ENCODE measurements at places on chromosomes 2 and 18.

DNA sequence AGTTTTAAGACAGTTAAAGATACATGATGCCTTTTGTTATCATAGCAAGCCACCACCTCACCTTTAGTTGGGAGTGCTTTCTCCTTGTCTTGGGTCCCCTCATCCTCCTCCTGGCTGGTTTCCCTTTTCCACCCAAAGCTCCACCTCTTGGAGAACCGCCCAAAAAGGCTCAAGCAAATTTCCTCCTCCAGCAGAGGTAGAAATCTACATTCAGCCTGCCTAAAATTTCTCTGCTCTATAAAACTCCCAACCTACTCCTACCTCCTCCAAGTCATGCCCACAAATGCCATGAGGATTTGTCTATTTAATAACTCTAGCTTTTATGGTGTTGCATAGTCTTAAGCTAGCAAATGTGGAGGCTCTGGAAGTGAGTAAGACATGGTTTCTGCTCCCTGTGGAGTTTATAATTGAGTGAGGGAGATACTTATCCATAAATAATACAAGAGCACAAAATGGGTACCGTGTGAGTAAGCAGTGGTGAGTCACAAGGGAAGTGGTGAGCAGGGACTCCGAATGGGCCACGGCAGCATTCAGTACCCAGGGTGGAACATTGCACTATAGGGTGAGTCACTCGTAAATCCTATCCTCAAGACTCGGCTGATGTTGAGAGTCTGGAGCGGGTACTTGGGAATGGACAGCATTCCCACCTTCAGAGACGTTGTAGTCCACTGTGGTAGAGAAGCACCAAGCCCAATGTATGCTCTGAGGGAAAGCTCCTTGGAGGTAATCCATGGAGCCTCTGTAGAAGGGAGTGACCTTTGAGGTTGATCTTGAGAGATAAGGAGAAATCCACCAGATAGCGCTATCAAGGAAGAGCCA is 146.3 kb downstream of the RTN4 start:
- DNase-seq = no peak

- no peak for DNase-seq
Observed at GRCh38 chr2:205438241-205438640, 244.1 kb upstream of the NRP2 start.

GRCh38 chr2:40394597-40394996 is 57.3 kb downstream of the SLC8A1 start:
- DNase-seq = no peak

- DNase-seq = no peak
Observed at GRCh38 chr2:199778655-199779054, 72.3 kb downstream of the FTCDNL1 start.

- DNase-seq = no peak
Observed at GRCh38 chr2:112910219-112910618, 746 bp upstream of the IL37 start.

- DNase-seq = no peak
Observed at GRCh38 chr2:231399046-231399852, 3.7 kb downstream of the B3GNT7 start.

GRCh38 chr18:56286775-56287325 is 351.5 kb downstream of the TXNL1 start:
- no peak for DNase-seq

- no peak for DNase-seq
Observed at GRCh38 chr18:80196528-80197320, 50.6 kb downstream of the PARD6G start.

GRCh38 chr2:158677542-158677941 is 117.6 kb upstream of the DAPL1 start:
- no peak for DNase-seq

- no peak for DNase-seq
Observed at GRCh38 chr2:109217362-109218086, 88.5 kb downstream of the SH3RF3 start.

DNA sequence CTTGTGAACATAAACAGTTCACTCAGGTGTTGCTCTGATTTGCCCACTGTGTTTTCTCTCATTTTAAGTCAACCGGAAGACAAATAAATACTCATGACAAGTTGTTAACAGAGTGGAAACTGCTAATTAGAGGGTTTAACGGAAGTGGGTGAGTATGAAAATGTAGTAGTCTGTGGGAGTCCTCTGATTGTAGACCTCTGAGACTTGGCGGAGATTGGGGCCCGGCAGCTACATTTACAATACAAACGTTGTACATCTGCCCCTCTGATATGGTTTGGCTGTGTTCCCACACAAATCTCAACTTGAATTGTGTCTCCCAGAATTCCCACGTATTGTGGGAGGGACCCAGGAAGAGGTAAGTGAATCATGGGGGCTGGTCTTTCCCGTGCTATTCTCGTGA is 107.3 kb upstream of the FAM98A start:
- DNase-seq = no peak

DNA sequence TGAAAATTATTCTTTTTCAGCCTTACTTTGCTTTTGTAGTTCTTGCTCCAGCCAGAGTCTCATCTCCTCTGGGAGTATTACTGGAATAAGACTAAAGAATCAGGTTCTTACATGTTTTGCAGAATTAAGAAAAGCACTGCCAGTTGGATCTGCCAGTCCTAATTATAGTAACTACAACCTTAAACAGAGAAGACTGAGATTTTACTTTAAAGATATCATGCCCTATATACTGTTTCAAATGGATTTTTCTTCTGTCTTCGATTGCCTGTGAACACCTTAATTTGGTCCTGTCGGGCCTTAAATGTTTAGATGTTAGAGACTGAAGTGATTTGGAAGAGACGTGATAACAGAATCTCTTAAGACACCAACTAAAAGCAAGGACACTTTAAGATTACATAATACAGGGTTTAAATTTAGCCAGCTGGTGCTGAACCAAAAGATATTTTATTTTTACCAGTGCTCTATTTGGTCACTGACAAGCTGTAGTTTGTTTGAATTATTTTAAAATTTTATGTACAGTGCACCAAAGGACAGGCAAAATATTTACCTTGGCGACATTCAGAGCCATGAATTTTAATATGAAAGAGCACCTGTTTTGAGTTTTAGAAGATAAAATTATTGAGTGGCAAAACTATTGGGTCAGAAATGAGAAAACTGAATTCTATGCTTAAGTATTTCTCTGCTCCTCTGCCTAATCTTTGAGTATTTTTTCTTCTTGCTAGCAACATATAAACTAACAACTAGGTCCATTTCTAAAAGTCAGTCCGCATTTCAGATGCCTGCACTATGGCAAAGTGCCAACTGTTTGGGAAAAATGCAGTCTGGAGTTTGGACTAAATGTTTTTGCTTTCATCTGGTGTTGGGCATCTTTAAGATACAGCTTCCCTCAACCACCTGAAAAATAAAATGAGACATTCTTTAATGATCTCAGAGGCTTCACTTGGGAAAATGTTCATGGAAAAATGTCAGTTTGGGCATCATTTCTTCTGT is 300.0 kb downstream of the XIRP2 start:
- no peak for DNase-seq

DNA sequence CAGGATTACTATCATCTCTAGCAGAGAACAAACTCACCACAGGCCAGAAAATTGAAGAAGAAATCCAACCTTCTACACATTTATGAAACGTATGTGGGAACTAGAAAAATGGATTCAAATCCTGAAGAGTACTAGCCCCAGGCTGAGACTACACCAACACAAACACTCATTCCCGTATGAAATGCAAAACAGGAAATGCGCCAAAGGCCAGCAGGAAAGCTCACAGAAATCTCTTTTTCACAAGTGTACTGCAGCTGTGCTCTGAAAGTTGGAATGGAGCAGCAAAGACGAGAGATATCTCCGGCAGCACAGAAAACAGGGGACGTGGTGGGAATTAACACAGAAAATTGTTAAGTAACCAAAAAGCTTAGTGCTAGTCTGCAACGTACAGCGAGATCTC is 913.5 kb downstream of the TDRD15 start:
- no peak for DNase-seq

GRCh38 chr2:218332920-218333645 is 23.6 kb upstream of the CATIP start:
- no peak for DNase-seq

DNA sequence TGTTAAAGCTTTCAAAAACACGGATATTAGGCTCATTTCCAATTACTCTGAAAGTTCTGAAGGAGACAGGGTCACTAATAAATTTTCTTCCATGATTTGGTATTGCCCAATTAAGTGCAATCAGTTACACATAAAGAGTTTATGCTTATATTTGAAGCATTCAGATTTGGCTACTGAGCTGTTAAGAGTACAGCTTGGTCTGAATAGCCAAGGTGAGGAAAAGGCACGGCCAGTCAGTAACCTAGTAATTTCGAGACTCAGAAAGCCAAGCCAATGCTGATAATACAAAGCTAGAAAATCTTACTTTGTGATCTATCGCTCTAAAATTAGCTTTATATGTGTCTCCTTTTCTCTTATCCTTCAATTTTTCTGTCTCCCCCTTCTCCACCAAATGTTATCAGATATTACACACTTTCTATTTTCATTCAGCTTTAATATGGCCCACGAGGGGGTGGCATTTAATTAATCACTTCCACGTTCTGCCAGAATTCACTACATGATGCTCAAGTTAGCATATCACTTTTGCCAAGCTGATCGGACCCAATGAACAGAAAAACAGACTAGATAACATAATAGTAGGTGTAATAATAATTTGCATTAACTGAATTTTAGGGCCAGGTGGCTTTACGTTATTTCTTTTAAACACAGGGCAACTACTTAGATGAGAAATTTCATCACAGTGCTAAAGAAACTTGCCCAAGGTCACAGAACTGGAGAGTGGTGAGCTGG is 138.4 kb downstream of the TCF4 start:
- no peak for DNase-seq

DNA sequence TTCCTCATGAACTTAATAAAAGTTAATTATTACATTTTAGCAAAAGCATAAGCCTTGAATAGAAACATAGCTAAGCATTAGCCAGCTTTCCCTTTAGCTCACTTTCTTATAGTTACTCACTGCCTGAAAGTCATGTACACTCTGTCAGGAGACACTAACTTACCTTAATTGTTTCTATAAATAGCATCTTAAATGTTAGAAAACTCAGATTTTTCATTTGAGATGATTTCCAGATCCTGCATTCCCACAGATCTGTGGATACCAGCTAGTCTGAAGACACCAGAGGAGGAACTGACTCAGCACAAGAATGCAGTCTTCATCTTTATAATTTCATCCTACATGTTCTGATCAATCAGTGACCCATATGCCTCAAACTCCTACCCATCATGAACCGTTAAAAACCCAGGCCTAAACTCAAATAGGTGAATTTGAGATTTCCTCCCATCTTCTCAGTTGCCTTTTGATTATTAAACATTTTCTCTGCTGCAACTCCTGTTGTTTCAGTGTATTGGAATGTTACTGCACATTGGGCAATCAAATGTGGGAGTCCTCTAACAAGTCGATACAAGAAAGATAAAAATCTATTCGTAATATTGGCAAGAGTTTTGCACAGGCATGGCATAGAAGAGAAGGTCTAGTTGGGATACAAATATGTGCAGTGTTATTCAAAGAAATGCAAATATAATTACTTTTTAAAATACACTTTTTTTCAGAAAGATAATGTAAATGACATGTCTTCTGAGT is 857.4 kb upstream of the CDH2 start:
- DNase-seq = no peak

GRCh38 chr18:49892148-49892924 is 79.0 kb upstream of the ACAA2 start:
- DNase-seq = no peak

GRCh38 chr2:195570329-195570728 is 86.7 kb upstream of the SLC39A10 start:
- no peak for DNase-seq

DNA sequence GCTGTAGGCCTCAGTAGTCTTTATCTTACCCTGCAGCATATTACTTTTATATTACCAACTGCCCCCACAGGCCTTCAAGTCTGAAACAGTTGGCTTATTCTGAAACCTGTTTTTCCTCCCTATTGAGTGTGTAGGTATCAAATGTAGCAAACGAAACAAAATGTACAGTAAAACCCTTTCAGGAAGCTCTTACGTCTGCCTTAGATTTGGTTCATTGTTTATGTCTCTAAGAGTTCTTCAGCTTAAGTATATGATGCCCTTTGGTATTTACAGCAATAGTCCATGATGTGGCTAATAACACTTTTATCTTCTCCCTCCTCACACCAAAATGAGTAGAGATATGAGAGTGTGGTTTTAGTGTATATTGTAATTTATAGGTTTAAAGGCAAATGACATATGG is 108.8 kb downstream of the DOCK10 start:
- DNase-seq = no peak

DNA sequence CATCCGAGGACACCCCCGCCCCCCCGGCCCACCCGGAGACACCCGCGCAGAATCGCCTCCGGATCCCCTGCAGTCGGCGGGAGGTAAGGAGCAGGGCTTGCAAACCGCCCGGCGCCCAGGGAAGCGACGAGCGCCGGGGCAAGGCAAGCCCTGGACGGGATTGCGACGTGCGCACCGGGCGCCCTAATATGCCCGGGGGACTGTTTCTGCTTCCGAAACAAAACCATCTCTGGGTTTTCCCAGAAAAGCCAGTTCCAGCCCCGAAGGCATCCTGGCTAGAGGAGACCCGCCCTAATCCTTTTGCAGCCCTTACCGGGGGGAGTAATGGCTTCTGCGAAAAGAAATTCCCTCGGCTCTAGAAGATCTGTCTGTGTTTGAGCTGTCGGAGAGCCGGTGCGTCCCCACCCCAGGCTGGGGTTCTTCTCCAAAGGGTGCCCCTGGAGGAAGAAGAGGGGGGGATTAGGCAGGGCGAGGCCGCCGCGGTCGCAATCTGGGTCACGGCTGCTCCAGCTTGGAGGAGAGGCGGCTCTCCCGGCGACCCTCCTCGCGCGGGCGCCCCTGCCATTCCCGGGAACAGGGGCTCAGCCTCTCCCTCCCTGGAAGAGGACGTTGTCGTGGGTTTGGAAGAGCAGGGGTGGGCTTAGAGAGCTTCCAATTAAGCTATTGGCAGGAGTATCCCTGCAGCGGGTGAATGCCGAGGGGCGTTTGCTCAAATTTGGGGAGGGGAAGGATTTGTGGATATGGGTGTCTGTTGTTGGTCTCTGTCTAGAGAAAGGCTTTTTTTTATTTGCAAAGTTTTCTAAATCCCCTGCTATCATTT is 521 bp downstream of the MYCN start:
- DNase-seq = no peak

DNA sequence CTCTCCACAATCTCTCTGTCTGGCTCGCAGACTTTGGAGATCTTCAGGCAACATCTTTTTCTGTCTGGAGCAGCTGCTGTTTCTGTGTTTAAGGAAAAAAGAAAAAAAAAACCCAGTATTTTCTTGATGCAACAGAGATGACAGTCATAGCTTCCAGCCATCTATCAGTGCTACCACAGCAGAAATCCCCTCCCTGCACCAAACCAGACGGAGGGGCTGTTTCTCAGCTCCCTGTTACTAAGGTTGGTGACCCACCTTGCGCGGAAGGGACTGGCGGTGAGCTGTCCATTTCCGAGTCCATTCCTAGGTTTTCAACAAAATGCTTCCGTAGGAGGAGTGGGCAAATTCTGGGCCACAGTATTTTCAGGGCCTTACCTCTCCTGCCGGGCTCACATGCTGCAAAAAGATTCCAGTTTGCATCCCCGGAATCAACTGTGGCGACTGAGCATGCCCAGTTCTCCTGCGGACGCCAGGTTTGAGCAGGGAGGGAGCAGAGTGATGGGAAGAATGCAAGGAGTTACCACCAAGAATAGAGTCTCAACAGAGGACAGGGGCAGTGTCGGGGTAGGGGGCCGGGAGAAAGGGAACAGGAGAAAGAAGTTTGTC is 1.2 kb downstream of the SLC4A10 start:
- no peak for DNase-seq

GRCh38 chr2:96636551-96637171 is 1.5 kb downstream of the KANSL3 start:
- no peak for DNase-seq
